AML-193 (cell line): ENCODE measurements at places on chromosomes 2 and 18.
A peak's percentile ranks its signal among the peaks of the same experiment; 100 is the strongest.

DNA sequence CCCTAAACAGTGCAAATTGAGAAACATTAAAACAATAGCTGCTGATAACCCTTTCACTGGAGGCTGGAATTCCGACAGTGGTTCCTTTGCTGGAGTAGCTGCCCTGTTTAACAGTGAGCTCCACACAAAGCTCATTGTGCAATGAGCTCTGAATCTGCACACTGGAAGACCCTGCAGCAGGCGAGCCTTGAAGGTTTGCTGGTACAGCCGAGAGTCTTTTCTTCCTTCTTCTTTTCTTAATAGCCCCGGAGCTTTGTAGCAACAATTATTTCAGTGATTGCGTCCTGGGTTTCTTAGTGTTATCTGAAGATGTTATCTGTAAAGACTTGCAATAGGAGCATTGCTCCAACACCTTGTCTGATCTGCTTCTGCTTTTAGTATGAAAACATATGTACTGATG is 50.8 kb upstream of the CXCR4 start:
- DNase-seq, result peak; percentile 76

DNA sequence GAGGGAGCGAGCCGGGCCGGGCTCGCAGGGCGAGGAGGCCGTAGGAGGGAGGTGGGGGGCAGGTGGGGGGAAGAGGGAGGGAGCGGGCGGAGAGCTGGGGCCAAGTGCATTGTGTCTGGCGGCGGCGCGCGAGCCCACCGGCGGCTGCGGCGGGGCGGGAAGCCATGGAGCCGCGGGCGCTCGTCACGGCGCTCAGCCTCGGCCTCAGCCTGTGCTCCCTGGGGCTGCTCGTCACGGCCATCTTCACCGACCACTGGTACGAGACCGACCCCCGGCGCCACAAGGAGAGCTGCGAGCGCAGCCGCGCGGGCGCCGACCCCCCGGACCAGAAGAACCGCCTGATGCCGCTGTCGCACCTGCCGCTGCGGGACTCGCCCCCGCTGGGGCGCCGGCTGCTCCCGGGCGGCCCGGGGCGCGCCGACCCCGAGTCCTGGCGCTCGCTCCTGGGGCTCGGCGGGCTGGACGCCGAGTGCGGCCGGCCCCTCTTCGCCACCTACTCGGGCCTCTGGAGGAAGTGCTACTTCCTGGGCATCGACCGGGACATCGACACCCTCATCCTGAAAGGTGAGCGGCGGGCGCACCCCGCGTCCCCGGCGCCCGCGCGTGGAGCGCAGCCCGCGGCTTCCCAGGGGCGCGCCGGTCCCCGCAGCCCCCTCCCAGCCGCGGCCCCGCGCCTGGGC is at the start of gene TMEM178A:
Gene TMEM178A, plus strand, starts transcription at position 107 of the 680 bp plus-strand sequence. Its CDS starts 58 bp downstream, at position 165.
- DNase-seq, result no peak

DNA sequence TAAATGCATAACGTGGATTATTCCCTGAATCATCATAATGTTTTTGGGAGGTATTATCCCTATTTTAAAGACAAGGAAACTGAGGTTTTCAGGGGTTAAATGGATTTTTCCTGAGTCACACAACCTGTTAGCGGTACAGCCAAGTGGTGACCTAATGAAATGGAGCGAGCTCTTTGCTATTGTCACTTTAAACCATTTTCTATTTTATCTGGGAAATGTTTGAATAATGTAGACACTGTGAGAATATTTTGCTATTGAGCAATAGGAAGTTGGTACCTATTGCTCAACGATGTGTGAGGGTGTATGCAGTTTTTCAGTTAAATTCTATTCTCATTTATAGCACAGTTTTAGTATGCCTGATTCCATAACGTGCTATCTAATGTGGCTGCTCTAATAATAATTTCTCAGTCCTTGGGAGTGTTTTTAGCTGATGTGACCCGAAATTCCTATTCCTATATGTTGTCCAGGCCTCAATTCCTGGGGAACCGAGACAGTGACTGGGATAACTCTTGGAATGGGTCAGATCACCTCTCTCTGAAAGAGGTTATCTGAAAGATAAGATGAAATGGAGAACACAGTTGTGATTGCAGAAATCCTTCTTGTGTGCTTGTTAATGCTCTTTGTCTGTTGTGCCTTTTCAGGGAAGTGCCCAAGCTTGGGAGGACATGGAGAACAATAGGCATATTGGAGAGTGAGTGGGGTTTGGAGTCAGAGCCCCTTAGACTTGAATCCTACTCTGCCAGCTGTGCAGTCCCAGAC is 38.4 kb downstream of the ABCB11 start:
- peak; percentile 62 for DNase-seq

GRCh38 chr2:196459539-196459938 is 180.0 kb upstream of the CCDC150 start:
- DNase-seq, result no peak

DNA sequence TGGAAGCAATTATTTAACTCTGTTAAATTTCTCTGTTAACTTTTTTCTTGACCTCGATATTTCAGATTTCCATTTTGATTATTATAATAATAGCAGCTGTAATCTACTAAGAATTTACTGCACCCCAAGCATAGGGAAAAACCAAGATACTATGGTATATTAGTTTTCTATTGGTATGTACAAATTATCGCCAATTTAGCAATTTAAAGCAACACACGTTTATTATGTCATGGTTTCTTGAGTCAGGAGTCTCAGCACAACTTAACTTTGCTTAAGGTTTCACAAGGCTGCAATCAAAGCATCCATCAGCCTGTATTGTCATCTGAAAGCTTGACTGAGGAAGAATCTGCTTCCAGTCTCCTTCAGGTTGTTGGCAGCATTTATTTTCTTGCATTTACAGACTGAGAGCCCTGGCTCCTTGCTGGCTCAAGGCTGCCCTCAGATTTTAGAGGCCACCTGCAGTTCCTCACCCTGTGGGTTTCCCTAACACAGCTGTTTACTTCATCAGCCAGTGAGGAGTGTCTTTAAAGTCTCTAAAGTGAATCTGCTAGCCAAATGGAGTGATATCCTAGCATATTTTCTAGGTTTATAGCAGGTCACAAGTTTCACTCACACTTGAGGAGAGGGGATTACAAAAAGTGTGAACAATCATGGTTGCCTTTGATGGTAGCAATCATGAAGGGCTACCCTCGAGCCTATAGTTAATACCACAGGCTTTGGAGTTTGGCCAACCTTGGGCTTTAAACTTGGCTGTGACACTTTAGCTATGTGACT is 4.4 kb upstream of the VPS54 start:
- no peak for DNase-seq

DNA sequence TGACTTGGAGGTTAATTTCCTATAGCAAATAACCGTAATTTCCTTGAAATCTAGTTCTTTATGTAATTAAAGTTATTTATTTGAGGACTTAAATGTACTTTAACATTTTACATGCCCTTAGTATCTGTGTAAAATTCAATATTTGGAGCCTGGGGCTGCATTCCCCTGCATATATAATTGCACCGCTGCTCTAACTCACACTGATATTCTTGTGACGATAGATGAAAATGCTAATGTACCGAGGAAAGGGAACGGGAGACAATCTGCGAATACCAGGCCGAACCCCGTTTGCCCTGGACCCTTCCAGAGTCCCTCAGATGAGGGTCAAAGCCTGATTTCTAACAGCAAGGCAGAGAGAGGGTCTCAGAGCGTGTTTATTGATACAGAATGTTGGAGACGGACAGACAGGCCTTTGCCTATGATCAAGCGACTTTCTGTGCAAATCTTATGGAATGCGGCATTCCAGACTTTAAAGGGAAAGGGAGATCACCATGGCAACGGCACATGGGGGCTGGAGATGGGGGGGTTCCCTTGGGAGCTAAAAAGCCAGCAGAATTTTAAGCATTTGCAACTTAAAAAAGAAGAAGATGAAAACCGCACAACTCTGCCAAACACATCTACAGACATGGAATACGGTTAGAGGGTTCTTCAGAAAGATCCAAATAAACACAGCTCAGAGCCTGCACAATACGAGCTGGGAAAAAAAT is 57.6 kb upstream of the TWIST2 start:
- no peak for DNase-seq

- DNase-seq, result no peak
Observed at GRCh38 chr2:217418090-217418489, 558.2 kb upstream of the TNP1 start.

DNA sequence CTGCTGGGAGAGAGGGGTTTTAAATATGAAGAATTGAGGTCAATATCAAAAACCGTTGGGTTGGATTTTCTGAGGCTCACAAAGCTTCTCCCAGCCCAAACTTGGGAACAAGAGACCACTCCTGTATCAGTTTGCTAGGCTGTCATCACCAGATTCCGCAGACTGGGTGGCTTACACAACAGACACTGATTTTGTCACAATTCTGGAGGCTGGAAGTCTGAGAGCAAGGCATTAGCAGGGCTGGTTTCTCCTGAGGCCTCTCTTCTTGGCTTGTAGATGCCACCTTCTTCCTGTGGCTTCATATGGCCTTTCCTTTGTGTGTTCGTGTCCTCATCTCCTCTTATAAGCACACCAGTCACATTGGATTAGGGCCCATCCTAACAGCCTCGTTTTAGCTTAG is 122.9 kb upstream of the COPS8 start:
- no peak for DNase-seq

DNA sequence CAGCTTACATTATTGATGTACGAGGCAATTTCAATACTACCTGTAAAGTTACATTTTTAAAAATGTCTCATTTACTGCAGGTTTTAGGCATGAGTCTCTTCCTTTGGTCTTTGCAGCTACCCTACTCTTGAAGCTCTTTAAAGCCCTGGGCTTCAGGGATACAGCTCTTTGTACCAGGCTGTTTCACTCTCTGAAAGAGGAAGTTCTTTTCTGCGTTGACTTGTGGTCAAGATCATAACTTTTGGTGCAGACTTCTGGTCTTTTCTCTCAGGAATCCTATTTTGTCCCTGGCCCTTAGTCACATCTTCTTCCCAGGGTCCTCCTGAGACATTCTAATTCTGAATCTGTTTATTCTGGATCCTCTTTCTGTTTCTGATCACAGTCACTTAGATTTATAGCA is 16.6 kb upstream of the HRH4 start:
- DNase-seq, result no peak

DNA sequence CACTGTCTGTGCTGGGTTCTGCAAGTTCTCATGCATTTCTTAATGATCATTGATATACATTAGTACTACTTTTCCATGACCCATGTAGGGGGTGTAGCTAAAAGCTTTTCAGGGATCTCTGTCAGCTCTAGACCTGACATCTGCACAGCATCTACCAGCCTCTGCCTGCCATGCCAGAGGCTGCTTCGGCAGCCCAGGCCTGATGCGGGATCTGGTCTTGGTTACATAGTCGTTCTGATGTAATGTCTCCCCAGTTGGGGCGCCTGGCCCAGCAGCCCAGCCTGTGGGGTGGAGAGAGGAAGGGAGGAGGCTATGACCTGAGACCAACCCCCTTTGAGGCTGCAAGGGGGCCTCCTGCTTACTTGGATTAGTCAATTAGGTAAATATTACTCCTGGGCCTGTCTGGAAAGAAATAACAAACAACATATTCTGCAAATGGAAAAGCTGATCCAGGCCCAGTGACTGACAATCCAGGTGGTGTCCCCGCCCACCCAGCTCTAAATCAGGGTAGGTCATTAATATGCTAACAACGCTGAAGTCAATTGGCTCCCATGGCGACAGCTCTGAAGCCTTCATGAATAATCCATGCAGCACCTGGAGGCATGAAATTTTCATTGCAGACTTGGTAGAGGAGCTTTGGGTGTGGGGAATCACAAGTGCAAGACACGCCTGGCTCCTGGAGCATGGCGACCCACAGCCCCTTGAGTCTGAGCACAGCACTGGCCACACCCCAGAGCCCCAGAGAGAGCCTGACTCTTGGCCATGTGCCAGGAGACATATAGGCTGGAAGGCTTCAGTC is 575.3 kb downstream of the CMPK2 start:
- no peak for DNase-seq

DNA sequence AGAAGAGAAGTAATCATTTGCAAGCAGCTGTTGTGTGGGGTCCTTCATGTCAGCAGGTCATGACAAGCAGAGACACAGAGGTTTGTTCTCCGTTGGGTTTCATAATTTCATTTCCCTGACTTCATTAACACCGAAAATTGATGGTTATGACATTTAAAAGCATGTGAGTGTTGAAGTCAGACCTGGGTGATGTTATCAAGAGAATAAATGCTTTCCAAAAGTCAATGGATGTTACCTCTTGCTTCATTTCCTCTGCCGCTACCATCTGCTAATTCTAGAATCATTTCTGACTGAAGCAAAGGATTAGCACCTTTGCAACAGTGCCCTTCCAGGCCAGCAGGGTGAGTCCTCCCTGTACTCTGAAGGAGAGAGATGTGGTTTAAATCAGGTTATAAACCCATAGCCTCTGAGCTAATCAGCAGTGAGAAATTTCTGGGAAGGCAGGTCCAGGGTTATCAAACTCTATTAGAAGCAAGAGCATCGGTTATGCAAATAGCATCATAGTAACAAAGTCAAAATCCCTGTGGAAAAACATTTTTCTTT is 446.2 kb downstream of the PIK3C3 start:
- no peak for DNase-seq

DNA sequence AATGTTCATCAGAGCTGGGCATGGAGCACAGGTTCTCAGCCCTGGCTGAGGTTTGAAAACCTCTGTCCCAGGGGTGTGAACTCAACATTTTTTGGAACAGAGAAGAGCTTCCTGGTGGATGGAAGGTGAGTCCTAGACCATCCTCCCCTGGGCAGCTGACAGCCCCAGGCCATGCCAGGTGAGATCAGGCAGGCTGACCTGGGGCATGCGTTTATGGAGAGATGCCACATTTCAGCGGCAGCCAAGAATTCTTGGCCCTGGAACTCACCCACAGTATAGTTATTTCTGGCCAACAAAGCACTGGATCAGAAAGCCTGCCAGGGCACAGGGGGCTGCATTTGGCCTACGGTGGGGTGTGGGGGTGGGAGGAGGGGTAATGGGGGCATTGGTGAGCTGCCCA is 83.8 kb downstream of the EDAR start:
- no peak for DNase-seq

- DNase-seq, result no peak
Observed at GRCh38 chr2:101809698-101810097, 112.2 kb downstream of the MAP4K4 start.

DNA sequence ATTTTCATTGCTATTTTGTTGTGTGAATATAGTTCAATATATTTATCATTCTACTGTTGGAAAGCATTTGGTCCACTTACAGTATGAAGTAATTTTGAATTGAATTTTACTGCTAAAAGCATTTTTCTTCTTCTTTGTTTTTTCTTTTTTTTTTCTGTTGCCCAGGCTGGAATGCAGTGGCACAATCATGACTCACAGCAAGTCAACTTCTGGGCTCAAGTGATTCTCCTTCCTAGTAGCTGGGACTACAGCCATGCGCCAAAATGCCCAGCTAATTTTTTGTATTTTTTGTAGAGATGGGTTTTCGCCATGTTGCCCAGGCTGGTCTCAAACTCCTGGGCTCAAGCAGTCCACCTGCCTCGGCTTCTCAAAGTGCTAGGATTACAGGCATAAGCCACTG is 2.4 kb upstream of the ETAA1 start:
- DNase-seq, result no peak

DNA sequence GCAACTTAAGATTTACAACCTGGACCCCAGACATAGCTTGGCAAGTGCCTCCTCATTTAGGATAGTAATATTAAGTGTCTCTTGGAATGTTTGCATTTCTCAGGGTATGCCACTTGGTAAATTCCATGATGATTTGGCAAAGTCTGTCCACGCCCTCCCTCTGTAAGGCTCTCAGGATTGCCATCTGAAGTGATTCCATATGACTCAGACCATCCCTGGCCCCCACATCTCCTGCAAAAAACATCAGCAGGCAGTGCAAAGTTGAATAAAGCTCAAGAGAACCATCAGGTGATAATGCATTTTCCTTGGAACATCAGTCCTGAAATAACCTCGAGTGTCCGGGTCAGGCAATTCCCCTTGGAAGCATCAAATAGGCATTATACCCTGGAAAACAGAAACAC is 27.1 kb upstream of the PIEZO2 start:
- no peak for DNase-seq

- no peak for DNase-seq
Observed at GRCh38 chr2:146659976-146660375, 1184.9 kb upstream of the ACVR2A start.
